ENCODE measurements at places on chromosomes 11 and 22.

DNA sequence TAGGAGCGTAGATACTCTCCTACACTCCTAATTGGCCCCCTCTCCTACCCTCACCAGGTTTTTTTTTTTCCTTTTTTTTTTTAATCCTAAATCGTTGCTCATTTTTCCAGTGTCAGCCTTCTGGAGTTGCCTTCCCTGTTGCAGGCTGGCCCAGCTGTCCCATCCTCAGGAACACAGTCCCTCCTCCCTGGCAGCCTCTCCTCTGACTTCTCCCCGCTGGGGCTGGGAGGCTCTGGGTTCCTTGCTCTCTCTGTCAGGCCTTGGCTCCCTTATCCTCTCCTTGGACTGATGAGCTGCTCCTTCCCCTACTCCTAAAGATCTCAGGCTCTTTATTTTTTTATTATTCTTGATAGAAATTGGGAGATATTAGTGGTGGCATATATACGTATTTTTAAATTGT, 62.2 kb downstream of the PKNOX2 start:
- H3K36me3 ChIP-seq = no peaks in the 10 kb centered on the region
- no peaks in the 10 kb centered on the region for H3K27me3 ChIP-seq
- no peak for DNase-seq

- peaks cover 21% of the 10 kb centered on the region for H3K4me1 ChIP-seq
- H3K27ac ChIP-seq = no peak overlapping the region
- peak overlapping the region; percentile 29 for H3K4me3 ChIP-seq
- H3K27me3 ChIP-seq = no peaks in the 10 kb centered on the region
- H3K36me3 ChIP-seq = no peaks in the 10 kb centered on the region
- peak; percentile 6 for DNase-seq
Observed at GRCh38 chr22:36027935-36028645, 534 bp downstream of the RBFOX2 start.

DNA sequence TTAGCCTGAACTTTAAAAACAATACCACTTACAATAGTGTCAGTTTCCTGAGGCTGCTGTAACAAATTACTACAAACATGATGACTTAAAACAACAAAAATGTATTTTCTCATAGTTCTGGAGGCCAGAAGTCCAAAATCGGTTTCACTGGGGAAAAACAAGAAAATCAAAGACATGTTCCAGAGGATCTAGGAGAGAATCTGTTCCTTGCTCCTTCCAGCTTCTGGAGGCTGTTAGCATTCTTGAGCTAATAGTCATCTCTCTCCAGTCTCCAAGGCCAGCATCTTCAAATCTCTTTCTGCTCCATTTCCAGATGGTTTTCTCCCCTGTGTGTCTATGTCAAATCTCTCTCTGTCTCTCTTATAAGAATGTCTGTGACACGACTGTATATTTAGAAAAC, 67.6 kb upstream of the TEAD1 start:
- no peaks in the 10 kb centered on the region for H3K36me3 ChIP-seq
- no peaks in the 10 kb centered on the region for H3K4me1 ChIP-seq
- H3K27ac ChIP-seq = no peak overlapping the region
- H3K27me3 ChIP-seq = no peaks in the 10 kb centered on the region
- DNase-seq = no peak
- no peak overlapping the region for H3K4me3 ChIP-seq

- no peaks in the 10 kb centered on the region for H3K36me3 ChIP-seq
- no peak overlapping the region for H3K27ac ChIP-seq
- H3K4me3 ChIP-seq = no peak overlapping the region
- no peak for DNase-seq
Observed at GRCh38 chr11:70915158-70915985, 337.0 kb downstream of the SHANK2 start.

DNA sequence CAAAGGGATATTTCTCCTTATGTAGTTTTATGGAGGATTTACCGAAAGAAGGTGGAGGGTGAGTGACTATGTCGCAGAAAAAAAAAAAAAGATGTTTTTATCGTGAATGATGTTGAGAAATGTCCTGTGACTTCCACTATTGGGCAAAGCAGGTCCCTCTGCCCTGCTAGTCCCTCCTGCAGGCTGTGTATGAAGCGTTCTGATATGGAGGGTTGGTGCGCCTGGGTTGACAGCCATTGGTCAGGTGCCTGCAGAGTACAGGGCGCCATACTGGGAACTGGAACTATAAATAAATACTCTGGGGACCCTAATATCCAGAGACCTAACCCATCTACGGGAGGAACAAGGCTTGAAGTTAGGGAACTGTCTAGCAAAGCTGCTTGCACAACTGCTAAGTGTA, 1.5 kb downstream of the IL17RA start:
- peaks cover 48% of the 10 kb centered on the region for H3K4me1 ChIP-seq
- no peak overlapping the region for H3K27ac ChIP-seq
- no peaks in the 10 kb centered on the region for H3K27me3 ChIP-seq
- peak overlapping the region; percentile 35 for H3K4me3 ChIP-seq
- no peak for DNase-seq

GRCh38 chr11:102613450-102613849, 11.7 kb downstream of the MMP20 start:
- H3K27ac ChIP-seq = no peak overlapping the region
- no peaks in the 10 kb centered on the region for H3K36me3 ChIP-seq
- DNase-seq = no peak
- H3K4me1 ChIP-seq = no peaks in the 10 kb centered on the region

GRCh38 chr22:36862251-36863242, 1.7 kb downstream of the NCF4 start:
- H3K27ac ChIP-seq = no peak overlapping the region
- H3K36me3 ChIP-seq = no peaks in the 10 kb centered on the region
- no peak for DNase-seq
- no peak overlapping the region for H3K4me3 ChIP-seq

DNA sequence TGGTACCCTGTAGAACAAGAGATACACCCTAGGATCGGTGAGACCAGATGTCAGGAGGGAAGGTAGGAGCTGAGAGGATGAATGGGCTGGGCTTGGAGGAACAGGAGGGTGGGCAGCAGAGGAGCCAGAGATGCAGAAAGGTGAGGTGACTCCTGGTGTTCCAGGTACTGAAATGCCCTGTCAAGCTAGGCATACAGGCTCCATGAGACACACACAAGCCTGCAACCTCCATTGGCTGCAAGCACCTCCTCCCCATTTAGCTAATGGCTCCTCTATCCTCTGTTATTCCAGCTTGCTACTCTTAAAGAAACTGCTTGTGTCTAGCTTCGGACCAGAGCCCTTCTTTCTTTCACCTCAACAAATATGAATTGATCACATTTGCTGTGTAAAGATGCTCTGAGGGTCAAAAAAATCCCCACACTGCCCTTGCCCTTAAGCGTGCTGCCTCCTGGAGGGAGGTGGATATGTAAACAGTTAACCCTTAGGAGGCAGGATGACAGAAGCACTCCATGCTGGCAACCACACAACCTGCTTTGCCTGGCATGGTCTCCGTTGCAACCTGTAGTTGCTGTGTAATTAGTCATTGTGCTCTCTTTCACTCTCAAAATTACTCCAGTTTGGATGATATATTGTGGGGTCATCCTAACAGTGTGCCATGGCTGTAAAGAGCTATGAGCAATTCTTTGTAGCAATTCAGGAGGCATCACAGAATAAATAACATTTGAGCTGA, 156.0 kb downstream of the PKNOX2 start:
- no peaks in the 10 kb centered on the region for H3K4me1 ChIP-seq
- H3K36me3 ChIP-seq = no peaks in the 10 kb centered on the region
- no peaks in the 10 kb centered on the region for H3K27me3 ChIP-seq
- H3K4me3 ChIP-seq = no peak overlapping the region
- no peak for DNase-seq

DNA sequence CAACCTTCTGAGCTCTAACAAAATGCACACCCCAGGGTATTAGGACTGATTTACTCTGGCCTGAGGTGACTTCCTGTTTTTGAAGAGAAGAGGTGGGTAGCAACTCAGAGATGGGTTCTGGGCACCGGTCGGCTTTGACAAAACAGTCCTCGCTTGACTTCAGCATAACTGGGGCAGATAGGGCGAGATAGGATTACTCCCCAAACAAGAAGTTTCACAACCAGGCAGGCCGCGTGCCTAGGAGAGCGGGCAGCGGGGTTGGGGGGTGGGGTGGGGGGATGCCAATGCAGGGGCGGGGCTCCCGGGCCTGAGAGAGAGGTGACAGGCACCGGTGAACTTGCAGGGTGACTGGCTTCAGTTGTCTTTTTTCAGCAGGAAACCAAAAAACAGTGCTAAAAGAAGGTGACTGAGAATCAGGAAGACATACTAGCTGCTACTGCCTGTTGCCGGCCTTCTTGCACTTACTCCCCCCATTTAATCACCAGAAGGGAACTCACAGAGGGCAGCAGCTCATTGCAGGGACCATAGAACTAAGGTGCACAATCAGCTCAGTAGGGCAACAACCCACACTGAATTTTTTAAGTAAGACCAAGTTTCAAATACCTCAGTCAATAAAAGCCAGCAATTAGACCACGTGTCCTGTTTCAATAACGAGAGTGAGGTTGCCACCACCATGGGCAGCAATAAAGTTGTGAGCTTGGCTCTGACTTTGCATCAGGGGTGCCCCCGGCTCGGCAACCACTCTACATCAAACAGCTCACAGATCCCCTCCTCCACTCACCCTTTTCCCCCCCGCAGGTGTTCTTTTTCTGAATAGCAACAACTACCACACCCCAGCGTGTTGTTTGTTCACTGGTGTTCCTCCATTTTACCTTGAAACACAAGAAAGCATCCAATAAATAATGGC, 37.2 kb upstream of the ETS1 start:
- H3K36me3 ChIP-seq = no peaks in the 10 kb centered on the region
- DNase-seq = peak; percentile 67
- peaks cover 67% of the 10 kb centered on the region for H3K4me1 ChIP-seq
- peak overlapping the region; percentile 44 for H3K4me3 ChIP-seq
- no peaks in the 10 kb centered on the region for H3K27me3 ChIP-seq
- peak overlapping the region; percentile 59 for H3K27ac ChIP-seq
